ENCODE measurements at places on chromosomes 2 and 18.

- H3K36me3 ChIP-seq = no peaks in the 10 kb centered on the region
- H3K27ac ChIP-seq = no peak overlapping the region
- no peak overlapping the region for H3K4me3 ChIP-seq
These were observed 264.0 kb downstream of the PRKCE start for GRCh38 chr2:45915523-45915922.

DNA sequence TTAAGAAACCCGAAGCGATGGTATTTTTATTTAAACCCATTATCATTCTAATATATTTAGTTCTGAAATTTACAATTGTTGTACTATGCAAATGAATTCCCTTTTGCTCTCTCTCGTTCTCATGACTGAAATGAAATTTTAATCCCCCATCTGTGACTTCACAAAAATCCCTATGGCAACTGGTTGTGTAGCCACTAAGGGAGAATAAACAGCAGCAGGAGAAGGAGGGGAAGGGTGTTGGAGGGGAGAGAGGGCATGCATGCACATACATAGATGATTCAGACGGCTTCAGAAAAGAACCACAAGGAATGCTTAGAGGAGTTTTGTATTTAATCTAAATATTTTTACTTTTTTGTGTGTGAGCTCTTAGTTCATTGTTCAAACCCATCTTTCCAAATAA lies 36.8 kb downstream of the CPS1 start:
- H3K27ac ChIP-seq = no peak overlapping the region
- no peaks in the 10 kb centered on the region for H3K27me3 ChIP-seq
- DNase-seq = no peak
- no peak overlapping the region for H3K4me3 ChIP-seq
- no peaks in the 10 kb centered on the region for H3K4me1 ChIP-seq

- no peaks in the 10 kb centered on the region for H3K36me3 ChIP-seq
- H3K27ac ChIP-seq = no peak overlapping the region
- DNase-seq = no peak
- no peaks in the 10 kb centered on the region for H3K27me3 ChIP-seq
These were observed 34.0 kb upstream of the MALL start for GRCh38 chr2:110149330-110150220.

DNA sequence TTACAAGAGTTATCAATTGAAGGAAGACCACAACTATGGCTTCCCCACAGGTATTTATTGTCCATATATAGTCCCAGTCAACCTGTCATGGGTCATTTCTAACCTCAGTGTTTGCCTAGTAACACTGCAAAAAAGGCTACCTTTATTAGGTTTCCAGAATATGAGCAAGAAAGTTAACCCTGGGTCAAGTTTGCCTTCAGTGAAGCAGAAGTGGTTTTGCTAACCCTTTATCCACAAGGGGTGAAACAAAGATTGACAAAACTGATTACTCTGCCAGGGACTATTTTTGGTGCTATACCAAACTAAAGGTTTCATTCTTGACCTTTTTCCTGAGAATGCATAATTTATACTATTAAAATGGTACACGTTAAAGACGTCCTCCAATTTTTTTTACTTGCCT lies 28.8 kb downstream of the SP100 start:
- no peak for DNase-seq
- H3K4me3 ChIP-seq = no peak overlapping the region
- no peaks in the 10 kb centered on the region for H3K27me3 ChIP-seq
- no peaks in the 10 kb centered on the region for H3K4me1 ChIP-seq

- H3K27ac ChIP-seq = no peak overlapping the region
- no peak overlapping the region for H3K4me3 ChIP-seq
- H3K36me3 ChIP-seq = no peaks in the 10 kb centered on the region
- no peak for DNase-seq
These were observed 168.5 kb downstream of the CBLN2 start for GRCh38 chr18:72375618-72376017.

DNA sequence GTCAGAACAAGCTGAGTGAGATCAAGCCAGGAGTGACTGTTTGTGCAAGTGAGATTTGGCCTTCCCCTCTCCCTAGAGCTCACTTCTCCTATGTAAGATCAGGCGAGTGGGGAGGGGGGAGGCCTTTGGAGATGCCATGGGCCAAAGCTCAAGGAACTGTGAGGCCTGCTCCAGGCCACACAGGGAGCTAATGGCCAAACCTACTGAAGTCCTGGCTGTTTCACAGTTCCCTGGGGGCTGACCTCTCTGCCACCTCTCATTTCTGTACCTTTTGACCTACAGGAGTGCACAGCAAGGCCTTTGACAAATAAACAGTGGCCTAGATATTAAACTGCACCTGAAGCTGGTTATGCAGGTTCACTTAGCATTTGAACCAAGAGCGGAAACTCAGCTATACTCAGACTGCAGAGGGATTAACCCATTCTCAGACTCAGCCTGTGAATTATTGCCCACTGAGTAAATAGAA lies 235.0 kb upstream of the NT5C1B start:
- H3K27ac ChIP-seq = no peak overlapping the region
- peak; percentile 12 for DNase-seq
- H3K27me3 ChIP-seq = no peaks in the 10 kb centered on the region

GRCh38 chr18:45702708-45703265 lies 21.2 kb upstream of the SLC14A1 start:
- H3K27ac ChIP-seq = no peak overlapping the region
- no peaks in the 10 kb centered on the region for H3K27me3 ChIP-seq
- H3K36me3 ChIP-seq = no peaks in the 10 kb centered on the region
- no peaks in the 10 kb centered on the region for H3K4me1 ChIP-seq
- no peak overlapping the region for H3K4me3 ChIP-seq

- no peaks in the 10 kb centered on the region for H3K4me1 ChIP-seq
- H3K36me3 ChIP-seq = no peaks in the 10 kb centered on the region
- no peak overlapping the region for H3K4me3 ChIP-seq
- no peak for DNase-seq
These were observed 609.7 kb downstream of the STK39 start for GRCh38 chr2:167637741-167638140.

DNA sequence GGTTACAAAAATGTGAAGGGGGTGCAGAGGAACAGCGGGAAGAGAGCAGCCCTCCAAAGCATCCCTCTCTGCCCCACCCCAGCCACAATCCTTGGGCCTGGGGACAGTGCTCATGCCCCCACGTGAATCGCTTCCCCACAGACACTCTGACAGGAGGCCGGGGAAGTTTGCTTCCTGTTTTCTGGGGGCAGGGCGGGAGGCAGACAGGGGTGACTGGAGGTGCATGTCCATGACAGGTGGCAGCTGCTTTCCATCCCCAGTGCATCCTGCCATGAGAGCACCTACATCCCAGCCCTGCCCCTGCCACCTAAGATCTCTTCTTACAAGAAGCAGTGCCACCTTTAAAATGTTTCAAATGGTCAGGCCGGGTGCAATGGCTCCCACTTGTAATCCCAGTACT lies 47.2 kb upstream of the UBE2F start:
- peaks cover 19% of the 10 kb centered on the region for H3K36me3 ChIP-seq
- peaks cover 32% of the 10 kb centered on the region for H3K27me3 ChIP-seq
- H3K27ac ChIP-seq = no peak overlapping the region
- DNase-seq = no peak
- H3K4me3 ChIP-seq = no peak overlapping the region

DNA sequence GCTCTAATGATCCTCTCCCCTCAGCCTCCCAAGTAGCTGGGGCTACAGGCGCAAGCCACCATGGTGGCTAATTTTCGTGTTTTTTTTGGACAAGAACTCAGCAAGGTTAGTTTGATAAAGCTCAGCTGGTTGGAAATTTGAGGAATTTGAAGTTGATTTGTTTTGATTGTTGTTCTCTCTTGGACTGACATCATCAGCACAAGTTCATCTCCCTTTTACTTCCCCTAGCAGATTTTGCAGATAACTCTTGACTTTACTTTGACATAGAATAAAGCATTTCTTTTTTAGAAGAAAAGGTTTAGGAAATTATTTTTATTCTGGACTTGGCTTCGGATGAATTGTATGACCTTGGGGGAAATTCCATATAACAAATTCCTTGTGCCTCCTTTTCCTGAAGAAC lies 74.9 kb upstream of the DLX2 start:
- peaks cover 20% of the 10 kb centered on the region for H3K4me1 ChIP-seq
- no peak overlapping the region for H3K4me3 ChIP-seq
- no peaks in the 10 kb centered on the region for H3K27me3 ChIP-seq
- peaks cover 9% of the 10 kb centered on the region for H3K36me3 ChIP-seq
- no peak overlapping the region for H3K27ac ChIP-seq
- no peak for DNase-seq

DNA sequence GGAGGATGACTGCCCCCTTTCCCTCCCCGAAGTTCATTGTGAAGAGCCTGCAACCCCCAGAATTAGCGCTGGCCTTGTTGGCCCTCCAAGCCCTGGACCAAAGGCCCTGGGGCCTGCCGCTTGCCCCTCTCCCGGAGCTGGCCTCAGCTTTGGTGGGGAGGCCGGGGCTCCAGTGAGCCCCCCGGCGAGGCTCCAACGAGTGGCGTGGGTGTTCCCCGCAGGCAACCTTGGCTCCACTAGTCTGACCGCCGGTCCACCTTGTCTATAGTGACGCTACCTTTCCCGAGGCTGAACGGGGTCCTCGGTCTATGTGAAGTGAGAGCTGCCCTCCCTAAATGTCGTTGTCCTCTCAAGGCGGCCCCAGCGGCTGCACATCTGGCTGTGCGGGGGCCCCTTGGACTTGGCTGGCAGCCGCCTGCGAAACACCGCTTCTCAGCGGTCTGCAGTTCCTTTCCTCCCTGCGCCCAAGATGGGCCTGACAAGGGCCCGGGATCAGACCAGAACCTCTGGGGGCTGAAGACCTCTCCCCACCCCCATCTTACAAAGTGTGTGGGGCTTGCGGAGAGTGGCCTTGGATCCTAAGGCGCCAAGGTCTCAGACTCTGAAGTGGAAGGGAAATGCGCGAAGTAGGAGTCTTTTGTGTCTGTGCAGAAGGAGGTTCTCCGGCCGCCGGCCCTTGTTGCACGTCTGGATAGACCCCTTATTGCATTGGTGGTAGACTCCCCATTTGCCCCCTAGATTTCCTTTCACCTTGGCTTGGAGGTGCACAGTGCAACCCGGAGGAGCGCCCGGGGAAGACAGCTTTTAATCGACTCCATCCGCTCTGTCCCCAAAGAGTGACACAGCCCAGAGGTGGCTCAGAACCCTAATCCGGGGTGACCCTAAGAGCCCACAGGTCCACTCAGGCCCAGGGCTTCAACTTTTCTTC lies 3.9 kb upstream of the HOXD10 start:
- H3K4me1 ChIP-seq = no peaks in the 10 kb centered on the region
- no peaks in the 10 kb centered on the region for H3K36me3 ChIP-seq
- peaks cover 78% of the 10 kb centered on the region for H3K27me3 ChIP-seq
- H3K27ac ChIP-seq = no peak overlapping the region
- no peak overlapping the region for H3K4me3 ChIP-seq

- H3K4me3 ChIP-seq = no peak overlapping the region
- peaks cover 7% of the 10 kb centered on the region for H3K4me1 ChIP-seq
- DNase-seq = no peak
- no peaks in the 10 kb centered on the region for H3K36me3 ChIP-seq
- H3K27me3 ChIP-seq = no peaks in the 10 kb centered on the region
These were observed 150.3 kb downstream of the DTNB start for GRCh38 chr2:25523060-25523459.

DNA sequence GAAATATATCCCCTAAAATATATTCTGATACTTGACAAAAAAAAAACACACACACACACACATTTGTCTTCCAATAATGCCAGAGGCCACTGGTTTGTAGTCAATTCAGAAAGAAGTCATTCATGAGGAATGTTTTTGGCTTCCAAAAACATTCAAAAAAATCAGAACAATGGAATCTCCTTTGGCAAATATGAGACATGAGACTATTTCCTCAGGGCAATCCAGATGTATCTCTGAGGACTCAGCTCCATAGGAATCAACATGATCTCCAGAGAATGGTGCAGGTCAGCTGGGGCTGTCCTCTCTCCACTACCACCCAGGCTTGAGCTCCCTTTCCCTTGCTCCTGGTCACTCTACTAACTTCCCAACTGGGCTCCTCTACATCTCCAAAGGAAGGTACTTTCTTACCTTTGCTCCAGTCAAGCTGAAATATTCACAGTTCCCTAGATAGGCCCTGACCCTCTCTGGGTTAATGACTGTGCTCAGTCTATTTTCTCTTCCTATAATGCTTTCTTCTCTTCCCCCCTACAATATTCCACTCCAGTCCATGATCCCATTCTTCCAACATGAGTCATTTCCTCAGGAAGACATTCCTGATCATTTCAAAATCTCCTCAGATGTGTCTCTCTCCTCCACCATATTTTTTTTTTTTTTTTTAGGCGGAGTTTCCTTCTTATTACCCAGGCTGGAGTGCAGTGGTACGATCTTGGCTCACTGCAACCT lies 145.3 kb downstream of the C1D start:
- DNase-seq = no peak
- H3K27ac ChIP-seq = no peak overlapping the region
- H3K27me3 ChIP-seq = peaks cover 26% of the 10 kb centered on the region
- no peaks in the 10 kb centered on the region for H3K4me1 ChIP-seq
- no peak overlapping the region for H3K4me3 ChIP-seq

DNA sequence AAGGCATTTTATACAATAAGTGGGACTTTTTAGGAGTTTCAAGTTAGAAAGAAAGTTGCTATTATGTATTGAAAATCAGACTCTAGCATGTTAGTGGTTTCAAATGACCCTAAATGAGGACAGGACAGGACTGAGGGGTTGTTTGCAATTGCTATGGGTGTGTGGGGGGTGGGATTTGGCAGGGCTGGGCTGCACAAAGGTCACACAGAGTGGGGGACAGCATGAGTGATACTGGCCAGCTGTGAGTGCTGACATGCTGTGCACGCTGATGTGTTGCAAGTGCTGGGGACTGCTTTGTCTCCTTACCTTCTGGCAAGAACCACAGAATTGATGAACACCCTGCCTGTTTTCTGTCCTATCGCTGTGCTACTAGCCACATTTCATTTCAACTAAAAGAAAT lies 29.8 kb downstream of the RNMT start:
- DNase-seq = no peak
- H3K27me3 ChIP-seq = no peaks in the 10 kb centered on the region
- H3K4me1 ChIP-seq = no peaks in the 10 kb centered on the region
